ENCODE measurements at places on chromosomes 3 and 15. TPM values are rescaled to one million over a fixed set of nuclear protein-coding genes. Genes with fewer than 3 reads are reported as not detected.

CNTN3 gene
- 12.1 TPM for total RNA-seq

DNA sequence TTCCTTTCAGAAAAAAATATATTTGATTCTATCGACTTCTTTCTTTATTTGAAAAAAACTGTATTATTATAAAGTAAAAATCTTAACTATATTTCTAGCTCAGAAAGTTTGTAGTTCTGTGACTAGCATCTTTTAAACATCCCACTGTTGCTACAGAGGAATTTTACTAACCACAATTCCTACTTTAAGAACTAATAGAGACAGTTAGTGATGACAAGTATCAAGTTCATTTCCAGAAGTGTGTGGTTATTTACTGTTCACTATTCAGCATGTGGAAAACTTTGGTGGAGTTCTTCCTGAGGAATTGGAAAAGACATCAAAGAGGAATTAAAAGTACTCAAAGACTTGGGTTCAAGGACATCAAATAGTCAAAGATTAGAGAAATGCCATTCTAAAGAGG, 524.1 kb upstream of the CBLB start:
- H3K27ac ChIP-seq, result no peak overlapping the region
- H3K36me3 ChIP-seq, result no peaks in the 10 kb centered on the region
- H3K4me3 ChIP-seq, result no peak overlapping the region
- no peak for DNase-seq
- no peaks in the 10 kb centered on the region for H3K27me3 ChIP-seq

DNA sequence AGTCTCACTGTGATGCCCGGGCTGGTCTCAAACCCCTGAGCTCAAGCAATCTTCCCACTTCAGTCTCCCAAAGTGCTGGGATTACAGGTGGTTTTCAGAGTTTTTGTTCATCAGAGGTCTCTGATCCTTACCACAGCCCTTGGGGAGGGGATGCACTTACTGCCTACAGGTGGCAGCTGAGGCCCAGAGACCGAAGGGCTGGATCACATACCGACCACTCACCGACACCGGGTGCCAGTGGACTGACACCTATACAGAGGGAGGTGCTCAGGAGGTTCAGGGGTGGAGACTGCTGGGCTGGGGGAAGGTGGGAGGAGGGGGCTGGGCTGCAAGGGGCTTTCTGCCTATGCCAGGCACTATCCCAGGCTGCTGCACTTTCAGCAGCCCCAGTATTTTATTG, 19.5 kb downstream of the DUSP7 start:
- H3K4me1 ChIP-seq, result peaks cover 8% of the 10 kb centered on the region
- H3K27me3 ChIP-seq, result no peaks in the 10 kb centered on the region
- H3K36me3 ChIP-seq, result no peaks in the 10 kb centered on the region
- H3K4me3 ChIP-seq, result no peak overlapping the region

SOX14 gene
- total RNA-seq, result not detected

IL20RB gene
- total RNA-seq, result 0.48 TPM

ACTC1 gene
- 1.7 TPM for total RNA-seq

GRCh38 chr3:63492464-63492863, 160.0 kb upstream of the SNTN start:
- H3K27me3 ChIP-seq, result no peaks in the 10 kb centered on the region
- no peak overlapping the region for H3K27ac ChIP-seq
- H3K36me3 ChIP-seq, result no peaks in the 10 kb centered on the region

DNA sequence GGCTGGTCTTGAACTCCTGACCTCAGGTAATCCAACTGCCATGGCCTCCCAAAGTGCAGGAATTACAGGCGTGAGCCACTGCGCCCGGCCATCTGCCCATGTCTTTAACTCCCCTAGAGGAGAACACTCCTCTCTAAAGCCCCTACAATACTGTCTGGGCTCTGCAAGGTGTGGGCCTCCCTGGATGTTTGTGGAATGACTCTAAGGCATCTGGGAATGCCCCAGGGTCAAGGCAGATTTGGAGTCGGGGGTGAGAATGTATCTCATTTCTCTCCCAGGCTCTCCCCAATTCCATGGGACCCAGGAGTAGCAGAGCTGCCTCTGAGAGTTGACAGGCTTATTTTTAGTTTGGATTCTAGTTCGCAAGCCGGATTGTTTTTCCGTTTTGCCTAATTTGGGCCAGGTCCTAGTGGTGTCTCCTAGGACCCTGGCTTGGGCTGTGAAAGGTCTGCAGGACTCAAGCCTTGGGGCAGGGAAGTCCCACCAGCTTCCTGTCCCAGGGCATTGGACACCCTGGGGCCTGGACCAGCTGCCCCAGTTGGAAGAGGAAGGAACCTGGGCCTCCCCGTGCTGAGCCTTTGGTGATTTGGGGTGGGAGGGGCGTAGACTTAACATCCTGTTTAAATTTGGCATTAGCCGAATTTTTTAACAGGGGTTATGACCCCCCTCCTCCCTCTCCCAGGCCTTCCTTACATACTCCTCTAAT, 53.5 kb downstream of the MAGEF1 start:
- H3K36me3 ChIP-seq, result no peaks in the 10 kb centered on the region
- no peaks in the 10 kb centered on the region for H3K27me3 ChIP-seq
- no peak for DNase-seq
- H3K27ac ChIP-seq, result no peak overlapping the region

- DNase-seq, result no peak
- no peaks in the 10 kb centered on the region for H3K36me3 ChIP-seq
- no peak overlapping the region for H3K4me3 ChIP-seq
- H3K4me1 ChIP-seq, result peaks cover 31% of the 10 kb centered on the region
- H3K27ac ChIP-seq, result no peak overlapping the region
These were observed 4.3 kb upstream of the MYL3 start for GRCh38 chr3:46867550-46867898.

DNA sequence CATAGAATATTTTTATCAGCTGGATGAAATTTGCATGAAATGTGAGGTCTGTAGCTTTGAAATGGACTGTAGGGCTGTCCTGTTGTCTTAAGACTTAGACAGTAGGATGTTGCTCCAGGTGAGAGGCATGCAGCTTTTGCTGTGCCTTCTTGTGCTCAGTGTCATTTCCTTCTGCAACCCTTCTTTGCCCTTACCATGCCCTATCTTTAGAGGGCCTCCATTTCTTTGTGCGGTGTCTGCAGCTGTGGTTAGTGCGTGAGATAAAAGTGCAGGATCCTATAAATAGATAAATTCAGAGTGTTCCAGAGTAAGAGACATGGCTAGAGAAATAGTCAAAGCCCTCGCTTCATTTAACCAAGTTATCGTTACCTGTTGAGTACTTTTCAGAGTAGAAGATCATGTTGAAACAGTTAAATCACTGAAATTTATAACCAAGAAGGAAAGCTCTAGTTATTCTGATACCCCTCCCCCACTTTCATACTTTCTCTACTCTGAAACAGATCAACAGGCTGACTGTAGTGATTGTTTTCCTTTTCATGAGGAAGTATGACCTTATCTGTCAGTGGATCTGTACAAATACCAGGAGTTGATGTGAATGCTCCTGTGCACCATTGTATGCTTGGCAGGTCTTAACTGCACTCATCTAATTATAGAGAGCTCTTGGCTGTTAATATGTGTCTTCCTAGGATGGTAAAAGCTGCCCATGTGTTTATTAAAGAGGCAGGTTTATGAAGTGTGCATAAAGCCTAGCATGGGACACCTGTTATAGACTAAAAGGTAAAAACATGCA, 18.2 kb downstream of the EIF3J start:
- no peak overlapping the region for H3K27ac ChIP-seq
- no peaks in the 10 kb centered on the region for H3K4me1 ChIP-seq
- no peaks in the 10 kb centered on the region for H3K36me3 ChIP-seq
- H3K27me3 ChIP-seq, result no peaks in the 10 kb centered on the region
- H3K4me3 ChIP-seq, result no peak overlapping the region

GRCh38 chr3:187318819-187319616, 27.5 kb upstream of the MASP1 start:
- peaks cover 19% of the 10 kb centered on the region for H3K4me1 ChIP-seq
- H3K4me3 ChIP-seq, result no peak overlapping the region
- no peaks in the 10 kb centered on the region for H3K36me3 ChIP-seq
- DNase-seq, result peak; percentile 75
- H3K27me3 ChIP-seq, result no peaks in the 10 kb centered on the region
- H3K27ac ChIP-seq, result no peak overlapping the region

GRCh38 chr15:45114076-45114750, at the start of the genes DUOX2 and DUOXA2:
TSS of gene DUOX2 (minus strand) at chr15:45114172. CDS start at chr15:45113411, 761 bp downstream.
TSS of gene DUOXA2 (plus strand) at chr15:45114326. CDS start at chr15:45114606, 280 bp downstream.
- peak; percentile 41 for DNase-seq
- no peaks in the 10 kb centered on the region for H3K36me3 ChIP-seq
- H3K4me1 ChIP-seq, result peaks cover 20% of the 10 kb centered on the region
- peaks cover 76% of the 10 kb centered on the region for H3K27me3 ChIP-seq

- no peak overlapping the region for H3K27ac ChIP-seq
- H3K27me3 ChIP-seq, result no peaks in the 10 kb centered on the region
- DNase-seq, result no peak
- H3K36me3 ChIP-seq, result no peaks in the 10 kb centered on the region
These were observed 291.9 kb upstream of the POU1F1 start for GRCh38 chr3:87568331-87568730.

GRCh38 chr15:41408234-41408641, 5.9 kb upstream of the NDUFAF1 start:
- H3K4me3 ChIP-seq, result no peak overlapping the region
- peak; percentile 89 for DNase-seq
- H3K36me3 ChIP-seq, result no peaks in the 10 kb centered on the region

GUCA1C gene
- 0.28 TPM for total RNA-seq

DNA sequence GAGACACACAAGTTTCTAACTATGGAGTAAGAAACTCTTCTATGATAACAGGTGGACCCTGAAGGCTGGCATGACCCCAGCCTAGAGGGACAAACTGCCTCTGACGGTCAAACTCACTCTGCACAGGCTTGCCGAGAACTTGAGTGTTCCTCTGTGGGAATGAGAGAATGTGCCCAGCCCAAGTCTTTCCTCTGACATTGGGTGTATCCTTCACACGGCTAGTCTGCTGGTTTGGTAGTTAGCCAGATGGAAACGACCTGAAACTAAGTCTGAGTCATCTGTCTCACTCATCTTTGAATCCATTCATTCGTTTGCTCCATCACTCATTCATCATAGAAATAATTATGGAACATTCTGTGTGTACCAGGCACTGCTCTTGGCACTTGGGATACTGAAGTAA, 198.4 kb downstream of the ATP10A start:
- DNase-seq, result no peak
- H3K27ac ChIP-seq, result no peak overlapping the region
- H3K4me1 ChIP-seq, result peaks cover 4% of the 10 kb centered on the region
- H3K36me3 ChIP-seq, result no peaks in the 10 kb centered on the region
- no peak overlapping the region for H3K4me3 ChIP-seq
- no peaks in the 10 kb centered on the region for H3K27me3 ChIP-seq

GRCh38 chr3:187550446-187550845, 119.7 kb downstream of the SST start:
- no peak for DNase-seq
- no peaks in the 10 kb centered on the region for H3K4me1 ChIP-seq
- no peak overlapping the region for H3K27ac ChIP-seq
- H3K36me3 ChIP-seq, result no peaks in the 10 kb centered on the region
- no peaks in the 10 kb centered on the region for H3K27me3 ChIP-seq

CLDN16 gene
- 0.77 TPM for total RNA-seq

CKMT1B gene
- total RNA-seq, result 4.3 TPM

TRNT1 gene
- 25.3 TPM for total RNA-seq

- no peak overlapping the region for H3K27ac ChIP-seq
- H3K4me1 ChIP-seq, result peaks cover 12% of the 10 kb centered on the region
- H3K4me3 ChIP-seq, result no peak overlapping the region
- no peak for DNase-seq
These were observed 3.6 kb downstream of the RPS17 start for GRCh38 chr15:82536409-82537350.

DNA sequence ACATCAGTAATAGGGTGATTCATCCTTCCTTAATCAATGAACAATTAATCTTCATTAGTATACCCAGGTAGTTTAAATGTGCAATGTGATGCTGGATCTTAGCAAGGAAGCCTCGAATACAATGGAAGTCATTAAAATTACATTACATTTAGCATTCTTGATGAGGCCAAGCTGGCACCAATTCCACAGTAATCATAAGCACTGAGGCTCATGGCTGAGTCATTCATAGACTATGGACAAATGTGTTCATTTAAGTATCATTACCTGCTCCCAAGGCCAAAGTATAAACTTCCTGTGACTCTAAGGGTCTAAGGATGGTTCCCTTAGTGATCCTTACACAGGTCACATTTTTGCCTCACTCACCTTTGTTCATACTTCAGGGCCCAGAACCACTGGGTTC, 266.4 kb upstream of the CDIN1 start:
- H3K27me3 ChIP-seq, result no peaks in the 10 kb centered on the region
- H3K4me3 ChIP-seq, result no peak overlapping the region
- H3K4me1 ChIP-seq, result no peaks in the 10 kb centered on the region
- H3K36me3 ChIP-seq, result no peaks in the 10 kb centered on the region

- peaks cover 18% of the 10 kb centered on the region for H3K4me1 ChIP-seq
- H3K27ac ChIP-seq, result peak overlapping the region; percentile 12
- no peaks in the 10 kb centered on the region for H3K27me3 ChIP-seq
- H3K36me3 ChIP-seq, result no peaks in the 10 kb centered on the region
- no peak overlapping the region for H3K4me3 ChIP-seq
These were observed 115.7 kb upstream of the TSPAN3 start for GRCh38 chr15:77186594-77187011.

DNA sequence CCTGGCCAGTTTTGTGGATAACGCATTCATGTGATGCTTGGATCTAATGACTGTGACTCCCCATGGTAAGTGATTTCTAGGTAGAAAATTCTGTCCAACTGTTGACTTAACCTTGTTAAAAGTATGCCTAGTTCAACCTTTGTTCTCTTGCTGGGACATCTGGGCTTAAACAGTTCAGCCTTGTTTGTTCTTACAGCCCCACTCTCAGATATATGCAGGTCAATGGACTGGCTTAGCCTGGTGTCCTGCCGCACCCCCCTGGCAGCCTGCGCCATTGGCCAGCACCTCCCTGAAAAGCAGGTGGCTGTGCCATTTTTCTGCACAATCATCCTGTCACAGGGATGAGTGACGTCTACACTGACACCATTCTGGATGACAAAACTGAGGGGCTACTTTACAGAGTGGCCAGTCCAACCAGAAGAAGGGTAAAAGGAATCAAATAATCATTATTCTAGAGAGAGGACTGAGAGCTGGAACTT, 244.7 kb upstream of the ONECUT1 start:
- no peaks in the 10 kb centered on the region for H3K36me3 ChIP-seq
- H3K27me3 ChIP-seq, result no peaks in the 10 kb centered on the region
- H3K4me1 ChIP-seq, result no peaks in the 10 kb centered on the region
- no peak overlapping the region for H3K4me3 ChIP-seq
- peak overlapping the region; percentile 15 for H3K27ac ChIP-seq

GRCh38 chr3:179563271-179563783, 601 bp downstream of the ACTL6A start:
- H3K27ac ChIP-seq, result peak overlapping the region; percentile 80
- H3K27me3 ChIP-seq, result no peaks in the 10 kb centered on the region
- no peaks in the 10 kb centered on the region for H3K36me3 ChIP-seq
- peak; percentile 88 for DNase-seq

DNA sequence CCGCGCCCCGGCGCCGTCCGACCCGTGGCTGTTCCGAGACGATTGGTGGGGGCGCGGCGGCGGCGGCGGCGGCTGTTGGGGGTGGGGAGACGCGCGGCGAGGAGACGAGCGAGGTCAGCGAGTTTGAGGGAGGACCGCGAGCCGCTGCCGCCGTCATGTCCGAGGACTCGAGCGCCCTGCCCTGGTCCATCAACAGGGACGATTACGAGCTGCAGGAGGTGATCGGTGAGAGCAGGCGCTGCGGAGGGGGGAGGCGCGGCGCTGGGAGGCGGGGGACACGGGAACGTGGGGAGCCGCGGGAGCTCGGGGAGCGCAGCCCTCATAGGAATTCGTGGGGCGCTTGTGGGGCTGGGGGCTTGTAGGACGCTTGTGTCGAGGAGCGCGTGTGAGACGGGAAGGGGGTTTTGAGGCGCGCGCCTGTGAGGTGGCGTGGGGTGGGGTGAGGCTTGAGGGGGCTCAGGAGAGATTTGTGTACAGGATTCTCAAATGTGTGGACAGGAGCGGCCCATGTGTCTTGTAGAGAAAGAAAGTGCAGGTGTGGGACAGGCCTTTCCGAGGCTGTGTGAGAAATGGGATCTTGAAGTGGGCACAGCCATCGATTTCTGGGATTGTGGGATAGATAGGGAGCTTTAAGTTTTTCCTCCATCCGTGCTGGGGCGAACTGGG, 518 bp downstream of the OXSR1 start:
- H3K4me1 ChIP-seq, result peaks cover 16% of the 10 kb centered on the region
- no peaks in the 10 kb centered on the region for H3K27me3 ChIP-seq
- H3K36me3 ChIP-seq, result no peaks in the 10 kb centered on the region

IL12A gene
- total RNA-seq, result 0.88 TPM
